ENCODE measurements at places on chromosomes 12 and 14. TPM values are rescaled to one million over a fixed set of nuclear protein-coding genes. Genes with fewer than 3 reads are reported as not detected.

DNA sequence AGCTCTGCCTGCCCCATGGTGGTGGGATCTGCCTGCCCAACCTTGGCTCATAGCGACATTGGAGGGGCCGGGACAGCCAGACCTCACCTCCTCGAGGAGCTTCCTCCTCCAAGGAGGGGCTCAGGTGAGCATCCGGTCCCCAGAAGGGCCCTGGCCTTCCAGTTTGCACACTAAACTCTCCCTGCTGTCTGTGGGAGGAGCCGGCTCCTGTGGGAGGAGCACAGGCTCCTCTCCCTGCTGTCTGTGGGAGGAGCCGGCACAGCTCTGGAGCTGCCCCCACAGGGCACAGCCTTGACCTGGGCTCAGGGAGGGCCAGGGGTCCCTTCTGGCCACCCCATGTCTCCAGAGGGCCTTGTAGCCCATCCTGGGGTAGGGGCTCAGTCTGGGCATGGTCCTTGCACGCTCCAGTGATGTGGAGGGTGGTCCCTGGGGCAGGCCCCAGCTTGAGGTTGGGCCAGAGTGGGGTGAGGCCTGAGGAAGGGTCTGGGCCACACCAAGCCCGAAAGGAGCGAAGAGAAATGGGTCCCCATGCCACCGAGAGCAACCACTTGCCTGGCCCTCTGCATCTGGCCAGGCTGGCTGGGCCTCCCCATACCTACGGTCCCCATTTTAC is 147.5 kb upstream of the C14orf180 start:
- H3K4me3 ChIP-seq, result no peak overlapping the region
- DNase-seq, result no peak
- no peak overlapping the region for H3K27ac ChIP-seq
- H3K36me3 ChIP-seq, result no peaks in the 10 kb centered on the region
- peaks cover 16% of the 10 kb centered on the region for H3K27me3 ChIP-seq
- no peaks in the 10 kb centered on the region for H3K4me1 ChIP-seq

Gene CCDC38
- total RNA-seq, result not detected

DNA sequence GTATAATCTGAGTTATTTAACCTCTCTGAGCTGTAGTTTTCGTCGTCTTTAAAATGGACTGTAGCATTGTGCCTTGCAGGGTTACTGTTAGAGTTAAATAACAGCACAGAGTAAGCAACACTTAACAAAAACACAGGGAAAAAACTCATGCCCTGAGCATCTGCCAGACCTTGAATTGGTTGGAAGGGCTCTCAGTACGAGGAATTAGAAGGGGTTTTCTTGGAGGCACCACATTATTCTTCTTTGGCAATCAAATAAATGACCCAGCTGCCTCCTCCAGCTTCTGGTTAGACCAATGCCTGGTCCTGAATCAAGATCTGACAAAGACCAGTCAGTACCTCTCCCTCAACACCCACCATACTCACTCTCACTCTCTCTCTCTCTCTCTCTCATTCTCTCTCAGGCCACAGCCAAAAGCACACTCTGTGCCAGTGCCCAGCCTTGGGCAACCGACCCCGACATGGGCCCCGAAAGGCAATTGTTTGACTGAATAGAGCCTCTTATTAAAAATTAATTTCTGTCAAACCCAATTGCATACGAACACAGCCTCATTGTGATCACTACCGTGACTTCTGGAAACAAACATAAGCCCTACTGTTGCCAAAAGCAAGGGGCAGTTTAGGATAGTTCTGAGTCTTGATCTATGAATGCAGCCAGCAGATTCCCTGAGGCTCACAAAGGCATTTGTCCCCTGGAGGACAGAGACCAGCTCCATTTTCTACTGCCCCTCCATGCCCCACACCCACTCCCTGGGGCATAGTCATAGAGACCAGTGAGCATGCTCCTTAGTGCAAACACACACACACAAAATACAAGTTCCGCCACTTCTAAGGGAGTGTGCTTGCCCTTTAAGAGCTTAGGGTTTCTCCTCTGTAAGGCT is 23.9 kb downstream of the DUSP6 start:
- H3K4me1 ChIP-seq, result no peaks in the 10 kb centered on the region
- no peak for DNase-seq
- H3K4me3 ChIP-seq, result no peak overlapping the region

DNA sequence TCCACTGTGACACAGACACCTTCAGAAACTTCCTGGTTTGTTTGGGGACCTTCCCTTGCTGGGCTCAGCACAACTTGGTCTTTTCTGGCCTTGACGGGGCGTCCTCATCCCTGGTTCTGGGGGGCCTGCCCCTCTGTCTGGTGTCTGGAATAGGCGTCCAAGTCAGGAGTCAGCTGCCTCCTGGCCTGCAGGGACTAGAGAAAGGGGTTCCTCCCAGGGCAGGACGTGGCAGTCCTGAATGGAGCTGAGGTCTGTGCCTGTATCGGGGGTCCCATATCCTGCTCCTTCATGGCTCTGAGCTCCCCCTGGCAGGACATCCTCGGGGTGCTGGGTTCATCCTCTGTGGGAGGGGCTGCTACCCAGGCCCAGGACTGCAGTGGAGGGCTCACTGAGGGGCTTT is 384.0 kb downstream of the TMEM121 start:
- no peaks in the 10 kb centered on the region for H3K4me1 ChIP-seq
- no peak for DNase-seq
- no peak overlapping the region for H3K4me3 ChIP-seq
- H3K27me3 ChIP-seq, result no peaks in the 10 kb centered on the region

- no peak overlapping the region for H3K4me3 ChIP-seq
- no peaks in the 10 kb centered on the region for H3K27me3 ChIP-seq
- no peaks in the 10 kb centered on the region for H3K36me3 ChIP-seq
- peak overlapping the region; percentile 58 for H3K27ac ChIP-seq
These were observed 50.3 kb downstream of the CCNK start for GRCh38 chr14:99531251-99532096.

Gene SYT1
- total RNA-seq, result 2.7 TPM

Gene SLC17A8
- not detected for total RNA-seq

- DNase-seq, result no peak
- no peaks in the 10 kb centered on the region for H3K36me3 ChIP-seq
- peaks cover 18% of the 10 kb centered on the region for H3K27me3 ChIP-seq
- no peak overlapping the region for H3K27ac ChIP-seq
- no peaks in the 10 kb centered on the region for H3K4me1 ChIP-seq
- H3K4me3 ChIP-seq, result no peak overlapping the region
These were observed 1158.4 kb upstream of the TMEM132C start for GRCh38 chr12:127108360-127109215.

GRCh38 chr14:21098076-21098891 is at the start of gene ZNF219:
ZNF219 (minus strand) TSS chr14:21098655; CDS start chr14:21093591, 5,064 bp downstream.
- H3K27me3 ChIP-seq, result no peaks in the 10 kb centered on the region
- H3K27ac ChIP-seq, result peak within 1 kb of the TSS; percentile 96
- peak within 1 kb of the TSS; percentile 82 for H3K4me3 ChIP-seq
- peaks cover 2% of the 10 kb centered on the region for H3K36me3 ChIP-seq
- peaks cover 24% of the 10 kb centered on the region for H3K4me1 ChIP-seq
- no peak for DNase-seq

GRCh38 chr12:52233462-52234207 is 592 bp downstream of the KRT7 start:
- peak overlapping the region; percentile 29 for H3K4me3 ChIP-seq
- no peaks in the 10 kb centered on the region for H3K36me3 ChIP-seq
- H3K4me1 ChIP-seq, result peaks cover 78% of the 10 kb centered on the region
- no peaks in the 10 kb centered on the region for H3K27me3 ChIP-seq
- H3K27ac ChIP-seq, result no peak overlapping the region

DNA sequence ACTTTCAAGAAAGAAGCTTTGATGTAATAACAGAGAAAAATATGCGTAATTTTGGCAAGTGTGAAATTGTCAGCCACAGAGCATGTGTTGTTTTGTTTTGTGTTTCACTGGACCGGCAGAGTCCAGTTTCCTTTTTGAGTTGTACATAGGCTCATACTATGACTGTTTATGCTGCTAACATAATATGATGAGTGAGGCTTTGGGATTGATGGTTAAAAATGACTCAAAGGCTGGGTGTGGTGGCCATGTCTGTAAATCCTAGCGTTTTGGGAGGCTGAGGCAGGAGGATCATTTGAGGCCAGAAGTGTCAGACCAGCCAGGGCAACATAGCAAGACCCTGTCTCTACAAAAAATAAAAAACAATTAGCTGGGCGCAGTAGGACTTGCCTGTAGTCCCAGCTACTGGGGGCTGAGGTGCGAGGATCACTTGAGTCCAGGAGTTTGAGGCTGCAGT is 487.9 kb downstream of the PCNX1 start:
- no peak overlapping the region for H3K4me3 ChIP-seq
- no peaks in the 10 kb centered on the region for H3K27me3 ChIP-seq
- no peak for DNase-seq
- H3K36me3 ChIP-seq, result no peaks in the 10 kb centered on the region
- peaks cover 14% of the 10 kb centered on the region for H3K4me1 ChIP-seq
- H3K27ac ChIP-seq, result no peak overlapping the region

DNA sequence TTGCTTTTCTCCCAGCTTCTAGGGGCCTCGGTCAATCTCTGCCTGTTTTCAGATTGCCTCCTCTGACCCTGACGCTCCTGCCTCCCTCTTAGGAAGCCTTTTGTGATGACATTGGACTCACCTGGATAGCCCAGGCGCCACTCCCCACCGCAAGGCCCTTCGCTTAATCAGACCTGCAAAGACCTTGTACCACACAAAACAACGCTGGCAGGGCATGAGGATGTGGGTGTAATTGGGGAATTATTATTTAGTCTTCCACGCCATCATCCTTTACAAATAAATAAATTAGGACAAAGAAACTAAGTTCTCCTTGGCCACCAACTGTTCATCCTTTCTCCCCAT is 7.7 kb upstream of the VPS37B start:
- H3K36me3 ChIP-seq, result no peaks in the 10 kb centered on the region
- H3K4me1 ChIP-seq, result no peaks in the 10 kb centered on the region
- DNase-seq, result no peak

GRCh38 chr14:88256997-88257950 is 65.8 kb downstream of the KCNK10 start:
- H3K27ac ChIP-seq, result peak overlapping the region; percentile 57
- H3K4me3 ChIP-seq, result no peak overlapping the region
- H3K4me1 ChIP-seq, result peaks cover 5% of the 10 kb centered on the region
- peaks cover 23% of the 10 kb centered on the region for H3K27me3 ChIP-seq

DNA sequence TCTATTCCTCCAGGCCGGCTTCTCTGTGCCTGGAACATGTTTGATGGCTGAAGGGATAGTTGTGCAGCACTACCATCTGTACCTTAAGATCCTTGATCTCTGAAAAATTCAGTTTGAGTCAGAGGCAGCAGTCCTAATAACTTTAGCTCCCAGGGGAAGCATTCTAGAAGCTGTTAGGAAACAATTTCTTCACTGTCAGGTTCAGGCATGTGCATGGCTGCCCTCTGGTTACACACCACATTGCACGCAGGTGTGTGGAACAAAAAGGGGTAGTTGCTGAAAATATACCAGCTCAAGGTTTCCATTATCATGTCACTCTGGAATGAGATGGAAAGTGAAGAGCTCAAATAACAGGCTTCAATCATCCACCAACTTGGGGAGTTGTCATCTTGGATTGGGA is 80.1 kb downstream of the CHST11 start:
- H3K27me3 ChIP-seq, result no peaks in the 10 kb centered on the region
- no peak overlapping the region for H3K4me3 ChIP-seq
- DNase-seq, result no peak
- H3K36me3 ChIP-seq, result no peaks in the 10 kb centered on the region
- H3K4me1 ChIP-seq, result no peaks in the 10 kb centered on the region
- H3K27ac ChIP-seq, result no peak overlapping the region

- no peak overlapping the region for H3K27ac ChIP-seq
- no peaks in the 10 kb centered on the region for H3K27me3 ChIP-seq
- no peaks in the 10 kb centered on the region for H3K36me3 ChIP-seq
- no peaks in the 10 kb centered on the region for H3K4me1 ChIP-seq
These were observed 48.0 kb upstream of the RIMBP2 start for GRCh38 chr12:130764073-130764472.
